ENCODE measurements at places on chromosomes 16 and 17.
A peak's percentile ranks its signal among the peaks of the same experiment; 100 is the strongest.

DNA sequence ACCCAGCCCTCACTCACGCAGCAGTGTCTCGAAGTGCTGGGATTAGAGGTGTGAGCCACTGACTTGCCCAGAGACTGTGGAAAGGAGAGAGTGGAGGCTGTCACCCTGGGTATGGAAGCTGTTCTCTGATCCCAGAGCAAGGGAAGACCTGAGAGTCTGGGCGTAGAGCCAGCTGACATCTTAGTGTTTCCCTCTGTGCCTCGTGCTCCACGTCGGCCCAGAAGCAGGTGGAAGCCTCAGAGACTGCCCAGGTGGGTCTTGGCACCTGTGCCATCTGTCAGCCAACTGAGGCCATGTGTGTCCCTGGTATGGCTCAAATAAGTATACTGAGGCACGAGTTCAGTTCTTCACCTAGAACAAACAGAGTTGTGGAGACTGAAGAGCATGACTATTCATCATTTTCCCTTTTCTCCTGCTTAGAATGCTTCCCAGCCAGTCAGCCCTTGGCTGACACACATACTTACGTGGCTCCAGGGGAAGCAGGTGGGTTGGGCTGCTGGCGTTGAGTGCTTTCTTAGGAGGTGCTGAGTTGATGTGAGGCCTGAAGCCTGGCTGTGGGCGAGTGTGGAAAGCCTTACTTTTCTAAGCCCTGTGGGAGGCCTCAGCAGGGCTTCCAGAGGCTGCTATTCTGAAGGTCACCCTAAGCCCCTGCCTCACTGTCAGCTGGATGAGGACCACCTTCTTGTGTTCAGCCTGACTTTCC lies 8.1 kb downstream of the CTRL start:
- no peak for DNase-seq

DNA sequence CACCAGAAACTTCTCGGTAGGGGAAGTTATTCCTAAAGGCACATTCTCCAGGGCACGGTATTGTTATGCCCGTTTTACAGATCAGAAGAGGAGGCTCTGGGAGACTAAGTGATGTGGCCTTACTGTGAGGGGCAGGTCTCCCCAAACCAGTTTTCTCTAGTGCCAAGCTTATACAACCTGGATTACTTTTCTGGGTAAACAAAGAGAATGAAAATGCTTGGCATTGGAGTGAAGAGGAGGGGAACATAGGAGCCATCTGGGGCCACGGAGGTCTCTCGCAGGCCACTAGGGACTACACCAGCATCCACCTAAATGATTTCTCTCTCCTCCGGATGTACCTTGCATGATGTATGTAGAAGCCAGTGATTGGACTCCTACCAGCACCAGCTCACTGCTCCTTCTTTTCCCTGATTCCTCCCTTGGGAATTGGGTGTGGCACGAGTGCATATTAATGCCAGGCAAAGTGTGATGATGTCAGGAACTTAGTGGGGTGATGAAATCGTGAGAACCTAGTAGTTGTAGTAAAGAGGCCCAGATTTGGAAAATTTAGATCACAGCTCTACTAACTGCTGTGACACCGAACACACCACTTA lies 674 bp downstream of the TOM1L1 start:
- no peak for DNase-seq

DNA sequence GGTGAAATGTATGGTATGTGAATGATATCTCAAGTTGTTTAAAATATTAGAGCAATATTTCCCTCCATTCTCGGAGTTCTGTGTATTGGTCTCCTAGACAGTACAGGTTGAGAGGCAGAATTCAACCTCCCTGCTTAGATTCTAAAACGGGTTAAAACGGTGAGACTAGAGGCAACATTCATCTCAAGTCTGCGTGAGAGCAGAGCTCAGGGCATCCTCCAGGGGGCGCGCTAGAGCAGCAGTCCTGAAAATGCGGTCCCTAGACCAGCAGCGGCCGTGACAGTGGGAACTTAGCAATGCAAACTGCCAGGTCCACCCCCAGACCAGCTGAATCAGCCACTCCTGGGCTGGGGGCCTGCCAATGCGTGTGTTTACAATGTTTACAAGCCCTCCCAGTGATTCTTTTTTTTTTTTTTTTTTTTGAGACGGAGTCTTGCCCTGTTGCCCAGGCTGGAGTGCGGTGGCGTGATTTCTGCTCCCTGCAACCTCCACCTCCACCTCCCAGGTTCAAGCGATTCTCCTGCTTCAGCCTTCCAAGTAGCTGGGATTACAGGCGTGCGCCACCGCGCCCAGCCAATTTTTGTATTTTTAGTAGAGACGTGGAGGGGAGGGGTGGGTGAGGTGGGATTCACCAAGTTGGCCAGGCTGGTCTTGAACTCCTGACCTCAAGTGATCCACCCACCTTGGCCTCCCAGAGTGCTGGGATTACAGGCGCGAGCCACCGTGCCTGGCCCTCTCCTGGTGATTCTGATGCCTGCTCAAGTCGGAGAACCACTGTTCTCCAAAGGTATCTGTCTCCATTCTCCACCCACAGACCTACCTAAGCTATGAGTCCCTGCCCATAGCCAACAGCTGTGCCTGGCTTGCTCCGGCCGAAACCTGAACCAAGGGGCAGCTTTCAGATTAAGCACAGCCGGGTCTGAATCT lies 24.2 kb downstream of the KLHL36 start:
- peak; percentile 71 for DNase-seq

DNA sequence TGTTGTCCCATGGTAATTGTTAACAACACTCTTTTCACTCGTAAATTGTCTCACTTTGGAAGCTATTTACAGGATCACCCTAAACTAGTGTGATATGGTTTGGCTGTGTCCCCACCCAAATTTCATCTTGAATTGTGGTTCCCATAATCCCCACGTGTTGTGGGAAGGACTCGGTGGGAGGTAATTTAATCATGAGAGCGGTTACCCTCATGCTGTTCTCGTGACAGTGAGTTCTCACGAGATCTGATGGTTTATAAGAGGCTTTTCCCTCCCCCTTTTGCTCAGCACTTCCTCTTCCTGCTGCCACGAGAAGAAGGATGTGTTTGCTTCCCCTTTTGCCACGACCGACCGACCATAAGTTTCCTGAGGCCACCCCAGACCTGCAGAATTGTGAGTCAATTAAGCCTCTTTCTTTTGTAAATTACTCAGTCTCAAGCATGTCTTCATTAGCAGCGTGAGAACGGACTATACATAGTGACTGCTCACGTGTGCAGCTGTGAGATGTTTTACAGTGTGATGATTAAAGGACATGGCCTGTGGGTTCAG lies 34.4 kb downstream of the DNAH3 start:
- no peak for DNase-seq

GRCh38 chr16:71709229-71709781 lies 15.2 kb downstream of the PHLPP2 start:
- no peak for DNase-seq

GRCh38 chr17:77394540-77395295 lies 253.9 kb downstream of the SEC14L1 start:
- no peak for DNase-seq

DNA sequence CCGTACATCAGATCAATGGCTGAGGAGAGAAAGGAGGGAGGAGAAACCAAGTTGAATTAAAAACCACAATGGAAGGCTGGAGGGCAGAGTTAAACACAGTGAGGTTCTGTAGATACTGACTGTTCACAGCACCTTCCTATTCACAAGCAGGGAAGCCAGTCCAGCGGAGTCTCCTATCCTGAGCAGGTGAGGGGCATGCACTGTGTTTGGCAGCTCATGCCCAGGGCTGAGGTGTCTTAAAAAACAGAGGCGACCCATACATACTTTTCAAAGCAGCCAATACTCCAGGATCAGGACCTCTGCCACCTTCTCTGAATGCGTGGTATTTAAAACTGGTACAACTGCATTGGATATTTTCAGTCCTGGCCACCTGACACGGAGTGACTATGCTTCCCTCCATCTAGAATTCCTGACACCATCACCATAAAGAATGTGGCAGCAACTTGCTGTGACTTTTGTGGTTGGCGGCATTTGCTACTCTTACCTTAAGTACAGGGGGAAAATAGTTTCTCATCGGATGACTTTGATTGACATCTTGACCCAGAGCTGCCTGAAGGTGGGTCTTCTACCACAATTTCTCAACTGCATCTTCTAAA lies 21.5 kb downstream of the USP22 start:
- DNase-seq = no peak

DNA sequence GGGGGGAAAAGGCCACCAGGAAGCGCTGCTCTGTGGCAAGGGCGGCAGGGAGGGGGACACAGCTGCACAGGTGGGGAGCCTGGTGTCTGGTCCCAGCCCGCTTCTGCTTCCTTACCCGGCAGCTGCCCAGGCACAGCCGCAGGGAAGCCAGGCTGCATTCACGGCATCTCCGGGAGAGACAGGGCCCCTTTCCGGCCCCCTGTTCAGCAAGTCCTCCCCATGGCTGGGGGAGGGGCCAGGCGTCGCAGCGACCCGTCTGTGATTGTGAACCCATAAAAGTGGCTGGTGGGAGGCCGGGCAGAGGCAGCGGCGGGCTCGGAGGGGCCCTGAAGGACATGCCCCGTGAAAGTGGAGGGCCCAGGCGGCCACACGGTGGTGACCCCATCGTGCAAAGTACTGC lies 28.7 kb downstream of the SOX8 start:
- no peak for DNase-seq

Measured in stimulated activated CD4-positive, alpha-beta T cell treated with anti-CD3 and anti-CD28 coated beads, Interleukin-15, amount 100 ng/mL, for 48 hours (primary cell).